SK-MEL-5 (cell line): ENCODE measurements at places on chromosomes 5 and 9.

DNA sequence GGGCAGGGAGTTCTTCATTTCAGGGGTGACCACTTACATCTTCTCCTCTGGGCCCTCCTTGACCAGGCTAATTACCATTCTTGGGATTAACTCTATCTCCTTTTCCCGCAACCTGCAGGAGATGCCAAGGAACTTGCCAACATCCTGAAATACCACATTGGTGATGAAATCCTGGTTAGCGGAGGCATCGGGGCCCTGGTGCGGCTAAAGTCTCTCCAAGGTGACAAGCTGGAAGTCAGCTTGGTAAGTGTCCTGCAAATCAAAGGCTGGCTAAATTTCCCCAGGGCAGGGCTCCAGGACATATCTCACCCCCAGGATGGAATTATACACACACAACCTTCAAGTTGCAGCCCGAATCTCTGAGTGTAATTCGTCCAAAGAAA, 30.2 kb downstream of the TGFBI start:
- DNase-seq, result no peak

GRCh38 chr9:134592819-134593200, 48.8 kb upstream of the COL5A1 start:
- DNase-seq, result no peak

- no peak for DNase-seq
Observed at GRCh38 chr5:135596157-135596763, 17.5 kb upstream of the CXCL14 start.

DNA sequence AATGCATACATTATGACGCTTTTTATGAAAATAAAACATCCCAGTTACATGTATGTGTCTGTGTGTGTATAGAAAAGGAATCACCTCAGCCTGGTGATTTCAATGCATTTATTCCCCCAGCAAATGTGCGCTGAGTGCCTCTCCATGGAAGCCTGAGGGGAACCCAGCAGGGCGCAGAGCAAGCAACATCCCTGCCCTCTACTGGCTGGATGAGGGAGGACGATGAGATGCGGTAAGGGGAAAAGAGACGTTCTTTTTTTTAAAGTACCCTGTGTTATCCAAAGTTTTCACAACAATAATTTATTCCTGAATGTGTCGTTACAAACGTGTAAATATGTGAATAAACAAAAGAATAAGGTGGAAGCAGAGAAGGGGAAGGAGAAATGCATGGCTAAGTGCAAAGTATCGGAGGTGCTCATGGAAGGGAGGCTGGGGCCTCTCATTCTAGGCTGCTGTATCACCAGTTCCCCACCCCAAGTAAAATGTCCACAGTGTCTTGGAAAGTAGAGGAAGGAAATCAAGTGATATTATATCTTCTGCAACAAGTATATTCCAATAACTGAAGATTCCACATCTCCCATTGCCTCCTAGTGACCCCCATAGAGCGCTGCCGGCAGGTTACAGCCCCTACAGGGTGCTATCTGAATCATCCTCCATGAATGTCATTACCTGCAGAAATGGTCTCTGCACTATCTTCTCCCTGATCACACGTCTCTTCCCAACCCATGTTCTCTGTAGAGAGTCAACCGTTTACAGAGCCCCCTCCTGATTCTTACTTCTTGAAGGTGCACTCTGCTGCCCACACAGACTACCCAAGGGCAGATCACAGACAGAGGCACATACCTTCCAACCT, 13.0 kb upstream of the ABLIM3 start:
- DNase-seq, result peak; percentile 61

- no peak for DNase-seq
Observed at GRCh38 chr9:99235926-99236634, 14.0 kb downstream of the SEC61B start.

- DNase-seq, result no peak
Observed at GRCh38 chr9:74493512-74493911, 3.6 kb upstream of the RORB start.

- DNase-seq, result no peak
Observed at GRCh38 chr9:116382053-116382452, 228.5 kb downstream of the PAPPA start.

DNA sequence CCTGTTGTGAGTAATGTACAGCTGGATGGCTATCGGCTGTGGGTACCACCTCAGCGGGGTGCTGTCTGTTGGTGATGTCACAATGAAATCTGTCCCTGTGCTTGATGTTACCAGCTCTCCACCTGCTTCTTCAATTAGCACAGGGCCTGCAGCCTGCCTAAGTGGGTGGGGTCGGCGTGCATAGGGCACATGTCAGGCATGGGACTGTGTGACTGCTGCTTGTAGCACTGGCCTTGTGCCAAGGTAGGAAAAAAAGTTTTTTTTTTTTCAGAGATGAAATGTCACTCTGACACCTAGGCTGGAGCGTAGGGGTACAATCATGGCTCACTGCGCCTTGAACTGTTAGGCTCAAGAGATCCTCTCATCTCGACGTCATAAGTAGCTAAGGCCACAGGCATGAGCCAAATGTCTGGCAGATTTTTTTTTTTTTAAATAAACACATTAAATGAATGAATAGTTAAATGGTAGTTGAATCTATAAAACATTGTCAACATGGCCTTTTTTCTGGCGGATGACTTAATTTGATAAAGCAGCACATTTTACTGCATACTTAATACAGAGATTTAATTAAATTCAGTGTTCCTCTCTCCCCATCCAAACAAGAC, 222.5 kb downstream of the NXNL2 start:
- DNase-seq, result no peak

GRCh38 chr9:38357350-38358114, 35.0 kb upstream of the ALDH1B1 start:
- no peak for DNase-seq

- DNase-seq, result peak; percentile 17
Observed at GRCh38 chr9:76610011-76610352, 151.0 kb downstream of the GCNT1 start.

DNA sequence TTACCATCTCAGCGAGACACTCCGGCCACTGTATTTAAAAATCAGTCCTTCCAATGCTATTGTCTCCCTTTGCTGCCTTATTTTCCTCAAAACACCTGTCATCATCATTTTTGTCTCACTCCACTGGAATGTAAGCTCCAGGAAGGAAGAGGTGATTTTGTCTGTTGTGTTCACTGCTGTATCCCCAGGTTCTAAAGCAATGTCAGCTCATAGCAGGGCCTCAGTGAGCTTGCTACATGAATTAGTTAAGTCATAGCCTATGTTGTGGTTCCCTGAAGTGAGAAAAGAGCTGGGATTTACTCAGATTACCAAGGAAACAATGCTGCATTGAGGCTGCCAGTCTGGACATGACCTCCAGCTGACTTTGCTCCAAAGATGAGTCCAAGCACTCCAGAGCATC, 137.6 kb upstream of the RASEF start:
- DNase-seq, result peak; percentile 21

DNA sequence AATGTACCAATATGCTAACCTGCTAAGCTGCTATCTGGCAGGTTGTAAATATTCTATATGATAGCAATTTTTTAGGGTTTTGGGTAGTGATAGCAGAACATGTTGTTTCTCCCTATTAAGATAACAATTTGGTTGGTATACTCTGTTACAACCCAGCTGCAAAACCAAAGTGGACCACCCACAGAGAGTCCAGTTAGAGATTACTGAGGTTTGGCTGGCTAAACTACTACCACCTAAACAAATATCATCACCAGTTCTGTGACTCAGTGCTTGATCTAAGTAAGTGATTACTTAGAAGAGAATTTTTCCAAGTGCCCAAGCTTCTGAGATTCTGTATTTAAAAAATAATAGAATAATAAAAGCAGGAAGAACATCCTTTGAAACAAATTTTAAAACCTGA, 72.3 kb downstream of the XRCC4 start:
- DNase-seq, result no peak

GRCh38 chr9:69324549-69325401, at the start of gene ENTREP1:
Gene ENTREP1 (plus strand): TSS chr9:69325215. CDS start chr9:69325310, 95 bp downstream.
- DNase-seq, result peak; percentile 67

- no peak for DNase-seq
Observed at GRCh38 chr9:116264361-116264760, 110.8 kb downstream of the PAPPA start.

DNA sequence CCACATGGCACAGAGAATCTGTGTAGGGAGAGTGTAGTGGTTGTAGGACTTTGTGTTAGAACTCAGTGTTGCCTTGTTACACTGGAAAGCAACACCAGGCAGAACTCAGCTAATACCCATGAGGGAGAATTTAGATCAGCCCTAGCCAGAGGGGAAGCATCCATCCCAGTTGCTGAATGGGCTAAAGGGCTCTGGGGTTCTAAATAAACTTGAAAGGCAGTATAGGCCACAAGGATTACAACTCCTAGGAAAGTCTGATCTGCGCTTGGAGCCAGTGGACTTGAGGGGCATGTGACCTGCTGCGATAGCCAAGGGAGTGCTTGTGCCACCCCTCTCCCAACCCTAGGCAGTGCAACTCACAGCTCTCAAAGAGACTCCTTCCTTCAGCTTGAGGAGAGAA, 26.9 kb downstream of the PTGS1 start:
- DNase-seq, result no peak

- peak; percentile 56 for DNase-seq
Observed at GRCh38 chr9:74284581-74285450, 212.3 kb upstream of the RORB start.

DNA sequence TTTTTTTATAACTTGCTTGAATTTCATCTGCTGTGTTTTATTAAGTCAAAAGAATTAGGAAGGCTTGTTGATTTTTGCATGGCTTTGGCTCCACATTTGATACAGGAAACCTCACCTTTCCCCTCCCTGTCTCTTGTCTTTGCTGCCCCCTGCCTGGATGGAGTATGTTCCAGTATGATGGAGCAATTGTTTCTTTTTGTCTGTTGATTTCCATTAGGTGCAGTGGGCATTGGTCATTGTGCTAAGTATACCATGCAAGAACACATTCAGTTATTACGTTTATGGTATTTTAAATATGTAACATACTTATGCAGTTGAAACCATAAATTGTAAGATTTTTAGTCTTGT, 19.6 kb downstream of the TJP2 start:
- DNase-seq, result peak; percentile 31

DNA sequence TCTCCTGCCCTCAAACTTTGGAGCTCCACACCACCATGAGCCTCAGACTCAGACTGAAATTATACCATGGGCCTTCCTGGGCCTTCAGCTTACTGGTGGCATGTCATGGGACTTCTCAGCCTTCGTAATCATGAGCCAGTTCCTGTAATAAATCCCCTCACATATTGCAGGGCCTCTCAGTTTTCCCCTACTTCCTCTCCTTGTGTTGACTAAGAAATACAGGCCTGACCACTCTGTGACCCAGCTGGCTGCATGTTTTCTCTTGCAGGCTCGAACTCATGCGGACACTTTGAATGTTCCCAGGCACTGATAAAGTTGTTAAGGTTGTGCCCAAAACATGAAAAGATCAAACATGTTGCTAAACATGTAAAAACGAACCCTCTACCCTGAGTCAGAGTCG, 26.2 kb upstream of the SHC3 start:
- DNase-seq, result no peak

GRCh38 chr5:58080573-58080972, 379.3 kb downstream of the PLK2 start:
- no peak for DNase-seq

GRCh38 chr9:129463477-129463876, 157.4 kb downstream of the C9orf50 start:
- no peak for DNase-seq

- DNase-seq, result peak; percentile 28
Observed at GRCh38 chr5:96431376-96432187, 1.5 kb downstream of the PCSK1 start.

DNA sequence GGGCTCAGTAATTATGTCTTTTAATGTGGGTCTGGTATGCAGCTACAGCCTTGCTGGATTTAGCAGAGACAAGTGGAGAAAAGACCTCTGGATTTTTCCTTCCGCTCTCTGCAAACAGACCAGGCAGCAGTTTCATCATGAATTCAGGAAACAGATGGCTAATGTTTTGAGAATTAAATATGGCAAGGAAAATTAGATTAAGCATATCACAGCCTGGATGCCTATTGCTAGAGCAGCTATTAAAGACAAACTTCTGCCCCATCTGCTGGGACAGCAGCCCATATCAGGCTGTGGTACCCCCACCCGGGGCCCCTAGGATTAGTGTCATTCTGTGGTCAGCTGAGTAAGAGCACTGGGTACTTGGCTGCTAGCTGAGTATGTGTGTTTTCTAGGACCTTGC, 6.2 kb downstream of the SKP2 start:
- DNase-seq, result no peak

DNA sequence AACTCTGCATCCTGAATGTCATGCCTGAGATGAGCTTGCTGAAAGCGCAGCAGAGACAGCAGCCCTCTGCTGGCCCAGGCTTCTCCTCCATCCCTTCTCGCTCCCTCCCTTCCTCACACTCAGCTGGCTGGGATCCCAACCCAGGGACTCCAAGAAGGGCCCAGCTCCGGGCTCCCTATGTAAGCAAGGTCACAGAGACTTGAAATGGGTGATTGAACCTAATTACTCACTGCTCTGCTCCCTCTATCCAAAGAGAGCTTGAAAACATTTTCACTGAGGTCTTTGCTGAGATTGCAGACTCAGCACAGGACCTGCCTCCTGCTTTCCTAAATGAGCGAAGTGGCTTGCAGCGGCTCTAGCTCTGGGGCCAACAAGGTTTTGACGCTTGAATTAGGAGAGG, 42.8 kb downstream of the RAPGEF1 start:
- DNase-seq, result no peak

GRCh38 chr9:111271481-111272080, 58.4 kb downstream of the OR2K2 start:
- no peak for DNase-seq

DNA sequence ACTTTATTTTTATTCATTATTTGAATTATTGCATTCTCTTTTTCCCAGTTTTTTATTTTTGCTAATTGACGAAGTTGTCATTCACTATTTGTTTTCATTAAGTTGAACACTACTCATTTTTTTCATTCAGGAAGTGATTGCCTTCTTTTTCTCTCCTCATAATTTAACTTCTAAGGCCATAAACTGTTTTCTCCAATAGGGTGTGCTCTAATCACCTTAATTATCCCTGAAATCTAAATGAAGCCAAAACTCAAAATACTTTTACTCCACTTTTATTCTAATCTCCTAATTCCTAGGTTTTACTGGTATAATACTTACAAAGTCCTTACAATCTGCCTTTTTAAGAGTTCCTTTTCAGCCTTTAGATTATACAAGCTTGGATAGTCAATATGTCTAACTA, 2.9 kb upstream of the OR13C2 start:
- DNase-seq, result peak; percentile 37

- DNase-seq, result no peak
Observed at GRCh38 chr5:143931476-143931875, 119.5 kb downstream of the HMHB1 start.

GRCh38 chr5:7348168-7348854, 47.6 kb upstream of the ADCY2 start:
- no peak for DNase-seq
